ENCODE measurements at places on chromosomes 1 and 21. TPM values are rescaled to one million over a fixed set of nuclear protein-coding genes. Genes with fewer than 3 reads are reported as not detected.

DNA sequence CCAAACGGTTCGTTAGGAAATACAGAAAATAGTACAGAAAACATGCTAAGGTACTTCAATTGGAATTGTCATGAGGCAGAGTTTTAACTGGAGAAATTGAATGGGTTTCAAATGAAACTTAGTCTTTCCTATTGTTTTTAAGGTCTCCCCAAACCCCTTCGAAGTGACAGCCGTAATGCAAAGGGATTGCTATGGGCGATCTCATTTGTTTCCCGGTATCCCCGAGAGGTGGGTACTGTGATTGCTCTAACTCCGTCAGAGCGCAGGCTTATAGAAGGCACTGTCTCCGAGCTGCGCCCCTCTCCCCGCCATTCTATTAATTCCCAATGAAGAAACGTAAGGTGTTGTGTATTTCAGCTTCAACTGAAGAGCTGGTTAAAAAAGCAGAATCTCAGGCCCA lies 22.0 kb upstream of the RNF187 start:
- DNase-seq: no peak

GRCh38 chr1:203450479-203451149 lies 25.0 kb upstream of the PRELP start:
- no peak for DNase-seq

DNA sequence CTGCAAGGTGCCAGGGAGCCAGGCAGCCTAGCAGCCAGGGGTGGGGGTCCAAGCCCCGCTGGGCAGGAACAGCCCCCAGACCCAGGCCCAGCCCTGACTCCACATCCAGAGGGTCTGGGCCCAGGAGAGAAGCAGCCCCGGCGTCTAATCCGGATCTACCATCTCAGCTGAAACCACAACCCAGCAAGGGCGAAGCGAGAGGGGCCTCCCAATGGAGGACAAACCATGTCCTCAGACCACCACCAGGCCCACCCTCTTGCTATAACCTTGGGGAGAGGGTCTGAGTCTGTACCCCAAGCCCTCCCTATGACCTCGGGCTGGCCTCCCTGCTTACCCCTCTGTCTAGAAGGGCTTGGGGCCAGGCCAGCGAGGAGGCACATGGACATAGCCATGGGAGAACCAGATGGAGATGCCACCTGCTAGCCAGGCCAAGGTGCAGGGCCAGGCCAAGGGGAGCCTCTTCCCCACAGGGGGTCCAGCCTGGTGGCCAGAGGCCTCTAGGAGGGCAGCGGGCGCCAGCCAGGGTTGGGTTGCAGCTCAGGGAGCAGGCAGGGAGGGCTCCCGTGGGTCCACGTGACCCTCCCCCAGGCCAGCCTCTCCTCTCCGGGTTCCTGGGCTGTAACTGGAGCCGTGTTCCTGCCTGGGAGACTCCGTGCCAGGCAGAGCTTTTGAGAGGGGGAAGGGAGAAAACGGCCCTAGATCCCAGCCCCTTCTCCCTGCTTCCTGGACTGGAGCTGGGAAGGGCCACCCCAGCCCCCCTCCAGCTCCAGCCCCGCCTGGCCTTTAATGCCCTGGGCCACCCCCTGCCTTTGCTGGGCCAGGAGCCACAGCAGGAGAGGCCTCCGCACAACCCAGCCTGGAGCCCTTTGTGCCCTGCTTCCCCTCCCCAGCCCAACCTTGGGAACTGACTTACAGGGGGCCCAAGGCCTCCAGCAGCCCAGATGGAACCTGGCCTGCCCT lies 2.5 kb downstream of the WNT9A start:
- DNase-seq: no peak

DNA sequence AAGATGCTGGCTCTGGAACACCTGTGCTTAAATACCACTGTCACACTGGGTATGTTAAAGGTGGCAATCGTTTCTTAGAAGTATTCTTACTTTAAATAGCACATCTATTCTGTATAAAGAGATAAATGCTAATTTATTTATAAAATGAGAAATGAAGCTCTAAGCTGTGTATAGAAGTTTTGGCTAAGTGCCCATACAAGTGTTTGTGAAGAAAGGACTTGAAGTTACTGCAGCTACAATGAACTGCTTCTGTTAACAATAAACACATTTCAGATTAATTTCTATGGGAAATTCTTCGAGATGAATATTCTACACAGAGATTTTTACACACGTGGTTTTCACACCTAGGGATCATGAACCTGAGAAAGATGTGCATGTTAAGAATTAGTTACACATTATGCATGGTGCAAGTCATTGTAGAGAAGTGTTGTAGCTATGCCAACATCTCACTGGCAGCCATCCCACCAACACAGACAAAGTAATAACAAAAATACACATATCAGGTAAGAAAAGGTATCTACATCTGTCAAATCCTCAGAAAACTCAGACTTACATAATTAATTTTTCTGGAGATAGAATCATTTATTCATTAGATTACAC lies 16.2 kb downstream of the COL24A1 start:
- DNase-seq: no peak

GRCh38 chr1:151960780-151961513 lies 32.7 kb downstream of the S100A10 start:
- no peak for DNase-seq

DNA sequence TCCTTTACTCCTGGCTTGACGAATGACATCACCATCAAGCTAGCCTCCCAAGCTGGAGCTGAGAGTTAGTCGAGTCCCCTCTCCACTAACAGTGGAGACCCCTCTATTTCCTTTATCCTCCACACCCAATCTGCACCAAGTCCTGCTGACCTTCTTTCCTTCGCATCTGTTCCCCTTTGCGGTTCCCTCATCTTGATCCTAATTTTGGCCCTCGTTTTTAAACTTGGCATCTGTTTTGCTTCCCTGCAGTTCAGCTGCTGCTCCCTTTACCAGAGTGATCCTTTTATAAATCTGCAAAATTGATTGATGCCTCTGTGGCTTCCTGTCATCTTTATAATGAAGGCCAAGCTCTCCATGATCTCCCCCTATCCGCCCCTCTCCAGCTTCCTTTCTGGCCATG lies 49.0 kb upstream of the TSPAN2 start:
- no peak for DNase-seq

- no peak for DNase-seq
These were observed 6.2 kb upstream of the EXTL1 start for GRCh38 chr1:26015358-26015757.

DNA sequence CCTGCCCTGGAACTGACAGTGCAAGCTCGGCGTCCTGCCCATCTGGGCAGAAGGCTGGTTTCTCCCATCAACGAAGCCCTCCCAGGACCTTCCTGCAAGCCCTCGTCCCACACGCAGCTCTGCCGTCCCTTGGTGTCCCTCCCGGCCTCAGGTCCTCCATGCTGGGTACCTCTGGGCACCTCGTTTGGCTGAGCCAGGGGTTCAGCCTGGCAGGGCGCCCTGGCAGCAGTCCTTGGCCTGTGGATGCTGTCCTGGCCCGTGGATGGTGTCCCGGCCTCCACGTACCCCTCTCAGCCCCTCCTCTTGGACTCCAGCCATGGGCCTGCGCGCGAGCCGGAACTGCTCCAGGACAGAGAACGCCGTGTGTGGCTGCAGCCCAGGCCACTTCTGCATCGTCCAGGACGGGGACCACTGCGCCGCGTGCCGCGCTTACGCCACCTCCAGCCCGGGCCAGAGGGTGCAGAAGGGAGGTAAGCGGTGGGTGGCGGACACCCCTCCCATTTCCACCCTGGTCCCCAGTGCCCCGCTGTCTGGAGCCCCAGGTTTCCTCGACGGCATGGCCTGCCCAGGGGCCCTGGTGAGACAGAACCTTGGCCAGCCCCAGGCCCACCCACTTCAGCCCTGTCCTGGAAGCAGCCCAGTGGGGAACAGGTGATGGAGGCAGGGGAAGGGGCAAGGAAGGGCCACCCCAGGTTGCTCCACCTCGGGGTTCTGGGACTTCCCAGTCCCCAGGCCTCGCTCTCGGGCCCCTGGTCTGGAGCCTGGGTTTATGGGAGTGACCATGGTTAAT lies 3.5 kb downstream of the TNFRSF14 start:
- no peak for DNase-seq

GRCh38 chr1:152108882-152109222 lies 6.4 kb downstream of the TCHH start:
- no peak for DNase-seq

DNA sequence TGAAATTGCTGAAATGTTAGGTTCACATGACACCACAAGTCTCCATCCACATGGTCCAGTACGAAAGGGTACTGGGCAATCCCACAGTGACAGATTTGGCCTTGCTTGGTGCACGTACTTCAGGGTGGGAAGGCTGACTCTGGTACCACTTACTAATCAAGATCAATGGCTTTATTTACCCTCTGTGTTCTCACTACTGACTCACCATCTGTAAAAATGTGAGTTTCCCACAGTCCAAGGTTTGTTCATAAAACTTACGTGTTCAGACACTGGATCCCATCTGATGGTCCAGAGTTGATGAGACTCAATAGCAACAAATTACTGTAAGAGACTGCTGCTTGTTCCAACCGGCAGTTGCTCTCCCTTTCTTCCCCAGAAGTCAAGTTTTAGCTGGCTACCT lies 231.7 kb downstream of the LMX1A start:
- no peak for DNase-seq

GRCh38 chr1:11736746-11737639 lies 1.1 kb downstream of the AGTRAP start:
- DNase-seq: peak; percentile 54

CA6 gene
- total RNA-seq: 0.25 TPM

IFNLR1 gene
- 3.2 TPM for total RNA-seq

PGBD5 gene
- not detected for total RNA-seq

PARS2 gene
- 3.2 TPM for total RNA-seq

LY9 gene
- 49.0 TPM for total RNA-seq

F5 gene
- 15.7 TPM for total RNA-seq

APP gene
- total RNA-seq: 31.4 TPM

FLG2 gene
- not detected for total RNA-seq

Measured in activated CD4-positive, alpha-beta T cell treated with anti-CD3 and anti-CD28 coated beads, Interleukin-2, amount 10 ng/mL, durations not matched to agents 7 days and 5 days (primary cell).